ENCODE measurements at places on chromosomes 3 and 15.

DNA sequence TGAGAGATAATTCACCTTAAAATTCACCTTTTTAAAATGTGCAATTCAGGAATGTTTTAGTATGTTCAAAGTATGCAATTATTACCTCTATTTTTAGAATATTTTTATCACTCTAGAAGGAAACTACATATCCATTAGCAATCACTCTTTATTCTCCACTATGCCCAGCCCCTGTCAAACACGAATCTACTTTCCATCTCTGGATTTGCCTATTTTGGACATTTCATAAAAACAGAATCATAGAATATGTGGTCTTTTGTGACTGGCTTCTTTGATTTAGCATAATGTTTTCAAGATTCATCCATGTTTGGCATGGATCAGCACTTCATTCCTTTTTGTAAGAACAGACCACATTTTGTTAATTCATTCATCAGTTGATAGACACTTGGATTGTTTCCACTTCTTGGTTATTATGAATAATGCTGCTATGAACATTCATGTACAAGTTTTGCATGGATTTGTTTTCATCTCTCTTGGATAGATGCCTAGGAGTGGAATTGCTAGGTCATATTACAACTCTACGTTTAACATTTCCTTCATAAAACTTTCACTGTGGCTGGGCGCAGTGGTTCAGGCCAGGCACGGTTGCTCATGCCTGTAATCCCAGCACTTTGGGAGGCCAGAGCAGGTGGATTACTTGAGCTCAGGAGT, 12.7 kb downstream of the HMCES start:
- no peak for DNase-seq

- DNase-seq = no peak
Measured at GRCh38 chr3:132486099-132486498, 68.8 kb downstream of the DNAJC13 start.

DNA sequence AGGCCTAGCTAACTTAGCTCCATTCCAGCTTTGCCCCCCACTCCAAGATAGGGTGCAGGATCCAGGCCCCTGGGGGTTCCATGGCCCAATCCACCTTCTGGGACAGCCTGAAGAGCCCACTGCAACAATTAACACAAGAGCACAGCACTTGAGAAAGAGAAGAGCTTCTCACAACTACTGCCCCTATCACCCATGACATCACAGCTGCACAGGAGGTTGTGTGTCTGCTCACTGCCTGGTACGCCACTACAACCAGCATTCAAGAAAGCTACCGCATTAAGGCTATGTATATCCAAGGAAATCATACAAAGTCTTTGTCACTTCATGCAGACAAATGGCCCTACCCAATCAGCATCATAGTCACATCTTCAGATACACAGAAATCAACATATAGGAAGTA, 62.0 kb downstream of the MYO5A start:
- DNase-seq = no peak

GRCh38 chr3:159443266-159443665, 545.4 kb upstream of the IL12A start:
- DNase-seq = no peak

DNA sequence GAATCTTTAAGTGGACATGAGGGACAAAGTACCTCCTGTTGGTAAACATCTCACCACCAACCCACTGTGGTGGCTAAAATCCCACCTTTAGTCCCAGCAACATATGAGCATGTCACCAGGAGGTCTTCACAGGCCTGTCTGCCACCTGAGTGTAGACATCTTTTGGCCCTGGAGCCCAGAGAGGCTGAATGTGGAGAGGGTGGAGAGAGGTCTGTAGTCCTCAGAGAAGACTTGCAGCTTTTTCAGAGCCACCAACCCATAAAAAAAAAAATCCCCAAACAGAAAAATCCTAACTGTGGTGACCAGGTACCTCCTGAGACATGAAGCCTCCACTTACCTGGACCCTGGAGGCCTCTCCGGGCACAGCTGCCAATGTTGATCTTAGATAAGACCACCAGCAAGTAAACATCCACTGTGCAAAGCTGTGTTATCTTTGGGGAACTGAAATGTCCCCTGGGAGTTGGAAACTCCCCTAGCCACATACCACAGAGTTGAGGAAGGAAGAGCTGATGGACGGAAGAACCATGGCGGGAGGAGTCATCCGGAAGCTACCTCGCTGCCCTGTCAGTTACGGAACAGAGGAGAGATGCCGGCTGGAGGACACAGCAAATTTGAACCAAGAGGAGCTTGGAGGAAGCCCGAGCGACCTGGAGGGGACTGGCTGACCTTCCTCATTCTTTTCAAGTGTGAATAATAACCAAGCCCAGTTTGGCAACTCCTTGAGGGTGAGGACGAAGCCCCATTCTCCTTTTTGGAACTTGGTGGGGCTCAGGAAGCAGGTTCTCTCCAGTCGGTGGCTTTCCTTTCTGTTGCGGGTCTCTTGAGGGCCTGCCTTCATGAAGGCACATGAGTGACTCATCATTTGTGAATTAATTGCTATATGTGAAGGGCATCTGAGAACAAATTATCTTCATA, at the start of gene GHRL:
Gene GHRL (minus strand): TSS at position 443 of the 915 bp plus-strand sequence. CDS start 2,767 bp downstream, outside the sequence.
- DNase-seq = no peak

DNA sequence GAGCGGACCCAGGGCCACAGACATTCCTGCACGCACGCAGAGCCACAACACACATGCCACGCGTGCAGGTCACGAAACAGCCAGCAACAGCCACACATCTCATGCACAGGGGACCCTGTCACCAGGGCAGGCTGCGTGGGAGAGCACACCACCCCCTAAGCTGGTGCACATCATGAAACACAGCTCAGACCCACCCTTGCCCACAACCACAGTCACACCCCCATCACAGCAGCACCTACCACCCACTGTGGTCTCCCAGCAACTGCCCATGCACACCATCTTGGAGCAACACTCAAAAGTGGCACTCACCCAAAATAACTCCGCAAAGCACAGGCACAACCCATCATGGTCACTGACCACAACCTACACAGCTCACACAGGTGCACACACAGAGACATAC, 75.7 kb downstream of the OCA2 start:
- no peak for DNase-seq

- no peak for DNase-seq
Measured at GRCh38 chr3:191235331-191236314, 36.6 kb downstream of the OSTN start.

DNA sequence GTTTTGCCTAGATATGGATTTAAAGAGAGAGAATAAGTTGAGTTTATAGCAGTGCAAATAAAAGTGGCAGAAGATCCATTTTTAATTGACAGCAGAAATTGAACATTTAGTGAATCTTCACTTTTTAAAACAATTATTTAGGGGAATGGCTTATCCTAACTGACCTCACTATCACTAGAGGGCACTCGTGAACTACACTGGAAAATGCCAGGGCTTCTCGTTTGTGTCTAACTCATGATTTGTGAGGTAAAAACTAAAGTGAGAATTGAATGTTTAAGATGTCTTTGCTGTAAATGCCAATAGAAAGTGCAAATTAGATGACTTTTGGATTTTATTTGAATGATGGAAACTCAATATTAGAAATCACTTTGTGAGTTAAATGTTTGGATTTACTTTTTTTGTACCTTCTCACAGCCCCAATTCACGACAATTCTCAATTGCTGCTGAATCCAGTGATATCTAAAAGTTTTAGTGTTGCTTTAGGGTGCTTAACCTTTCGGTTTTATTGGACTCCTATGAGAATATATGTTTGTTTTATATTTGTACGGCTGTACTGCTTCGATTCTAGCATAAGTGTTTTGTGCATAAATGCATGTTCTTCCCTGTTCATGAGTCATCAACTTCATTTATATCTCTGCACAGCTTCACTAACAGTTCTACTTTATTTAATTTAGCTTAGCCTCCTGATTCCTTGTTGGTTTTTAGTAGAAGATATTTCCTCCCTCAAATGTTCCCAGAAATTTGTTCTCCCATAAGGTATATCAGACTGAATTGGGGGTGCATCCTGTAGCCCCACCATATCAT, 462.1 kb downstream of the MFSD1 start:
- DNase-seq = no peak

DNA sequence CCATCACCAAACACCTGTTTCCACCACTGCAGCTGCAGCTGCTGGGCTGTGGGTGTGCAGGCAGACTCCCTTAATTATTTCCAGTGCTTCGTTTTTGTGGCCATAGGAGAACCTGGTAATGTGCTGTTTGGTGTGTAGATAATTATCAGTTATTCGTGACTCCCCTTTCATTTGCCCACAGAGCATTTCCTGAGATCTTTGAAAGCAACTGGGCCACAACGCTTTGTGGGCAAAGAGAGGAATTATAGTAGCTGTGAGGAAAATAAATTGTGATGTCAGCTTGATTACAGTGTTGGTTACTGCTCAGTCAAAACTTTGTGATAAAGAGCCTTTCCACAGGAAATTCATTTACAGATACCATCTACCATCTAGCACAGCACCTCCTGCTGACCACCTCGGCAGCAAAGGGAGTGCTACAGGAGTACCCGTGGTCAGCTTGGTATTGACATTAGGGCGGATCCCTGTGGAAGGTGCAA, 193.3 kb upstream of the SLCO3A1 start:
- no peak for DNase-seq

- DNase-seq = no peak
Measured at GRCh38 chr3:177692304-177692975, 495.2 kb upstream of the TBL1XR1 start.

DNA sequence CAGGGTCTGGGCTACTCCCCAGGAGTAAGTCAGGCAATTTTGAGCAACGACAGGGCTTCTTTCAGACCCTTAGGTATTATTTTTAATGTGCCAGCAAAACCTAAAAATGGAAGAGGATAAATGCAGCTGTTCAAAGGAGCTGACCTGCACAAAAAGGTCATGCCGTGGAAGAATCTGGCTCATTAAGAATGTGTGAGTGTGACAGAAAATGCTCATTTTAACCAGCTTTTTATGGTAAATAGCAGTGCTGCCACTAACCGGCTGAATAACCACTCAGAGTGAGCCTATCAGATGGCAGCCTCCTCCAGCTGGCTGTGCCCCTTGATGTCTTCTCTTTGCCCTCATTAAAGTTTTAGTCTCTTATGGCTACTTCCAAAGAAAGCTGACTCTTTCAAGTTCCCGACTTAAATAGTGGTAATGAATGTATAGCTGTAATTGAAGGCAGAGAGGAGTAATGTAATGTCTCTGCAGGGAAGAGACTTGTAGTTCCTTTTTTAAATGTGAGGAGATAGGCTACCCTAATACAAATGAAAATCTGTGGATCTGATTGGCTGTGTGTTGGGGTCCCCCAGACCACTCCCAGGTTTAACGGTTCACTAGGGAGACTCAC, 9.5 kb upstream of the FSTL1 start:
- DNase-seq = no peak

DNA sequence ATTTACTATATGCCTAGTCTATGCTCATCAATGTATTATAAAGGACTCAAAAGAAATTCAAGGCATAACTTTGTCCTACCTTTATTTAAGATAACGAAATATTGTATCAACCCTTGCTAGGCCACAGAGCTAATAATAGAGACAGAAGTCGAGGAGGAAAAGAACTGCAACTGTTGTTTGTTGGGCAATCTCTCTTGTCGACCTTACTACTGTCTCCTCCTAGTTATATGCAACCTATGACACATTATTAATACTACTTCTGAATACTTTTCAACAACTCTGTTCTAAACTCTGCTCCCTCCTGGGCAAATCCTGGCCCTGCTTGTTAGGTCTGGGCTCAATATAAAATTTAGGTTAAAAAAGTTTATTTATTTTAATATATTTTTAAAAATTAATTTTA, 24.6 kb downstream of the SPPL2A start:
- DNase-seq = no peak

DNA sequence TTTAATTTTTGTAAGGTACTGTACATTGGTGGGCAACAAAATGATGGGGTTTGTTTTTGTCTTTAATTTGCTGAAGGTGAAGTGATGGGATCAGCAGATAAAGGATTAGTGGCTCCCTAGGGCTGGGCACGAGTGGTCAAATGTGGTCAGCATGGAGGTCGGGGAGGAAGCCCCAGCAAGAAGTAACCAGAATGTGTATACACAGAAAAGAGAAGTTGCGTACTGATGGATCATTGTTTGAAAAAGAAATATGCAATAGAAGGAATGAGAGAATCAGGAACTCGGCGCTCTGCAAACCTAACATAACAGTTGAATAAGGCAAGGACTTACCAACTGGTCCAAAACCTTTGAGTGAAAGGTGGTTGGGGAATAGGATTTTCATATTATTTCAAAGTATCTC, 1.5 kb downstream of the TMOD2 start:
- no peak for DNase-seq

GRCh38 chr15:79283252-79284048, 928 bp downstream of the ANKRD34C start:
- no peak for DNase-seq

DNA sequence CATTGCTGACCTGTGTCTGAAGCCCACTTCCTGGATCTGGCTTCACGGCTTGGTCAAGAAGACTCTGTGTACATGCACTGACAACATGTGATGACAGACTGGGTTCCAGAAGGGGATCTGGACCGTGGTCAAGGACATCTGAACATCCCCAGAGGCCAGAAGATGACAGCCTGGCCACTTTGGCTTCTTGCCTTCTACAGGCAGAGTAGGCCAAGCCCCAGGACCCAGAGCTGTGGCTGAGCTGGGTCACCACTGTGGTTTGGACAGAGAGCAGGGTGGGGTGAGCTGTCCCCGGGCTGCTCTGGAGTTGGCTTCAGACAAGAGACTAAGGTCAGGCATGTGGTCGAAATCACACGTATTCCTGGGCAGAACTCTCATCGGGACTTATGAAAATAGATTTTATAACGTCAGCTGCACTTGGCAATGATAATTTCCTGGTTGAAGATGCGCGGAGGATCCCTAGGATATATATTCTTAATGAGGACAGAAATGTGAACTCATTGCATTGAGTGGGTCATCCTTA, 114.1 kb upstream of the FRMD4B start:
- no peak for DNase-seq

DNA sequence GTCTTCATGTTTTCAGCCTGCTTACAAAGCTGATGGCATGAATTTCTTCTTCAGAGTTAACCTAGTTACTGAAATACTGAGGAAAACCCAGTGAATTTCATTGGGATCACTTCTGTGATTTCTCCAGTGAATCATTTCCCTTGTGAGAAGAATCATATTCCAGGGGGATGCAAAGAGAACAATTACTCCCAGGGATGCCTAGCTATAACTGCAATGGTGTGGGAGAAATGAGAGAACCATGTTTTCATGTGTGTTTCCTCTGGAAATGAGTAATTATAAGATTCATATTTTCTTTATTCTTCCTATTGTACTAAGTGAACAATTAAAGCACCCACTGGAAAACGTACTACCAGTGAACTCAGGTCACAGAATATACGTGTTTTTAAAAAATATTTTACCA, 485.4 kb downstream of the GRM7 start:
- no peak for DNase-seq

Data from activated T-cell treated with anti-CD3 and anti-CD28 coated beads for 4 hours (primary cell).